H4 (cell line): ENCODE measurements at places on chromosomes 4 and X.

GRCh38 chr4:152563209-152563608 lies 27.3 kb upstream of the FBXW7 start:
- no peak for DNase-seq

GRCh38 chr4:155659176-155659575 lies 7.5 kb upstream of the GUCY1A1 start:
- no peak for DNase-seq

DNA sequence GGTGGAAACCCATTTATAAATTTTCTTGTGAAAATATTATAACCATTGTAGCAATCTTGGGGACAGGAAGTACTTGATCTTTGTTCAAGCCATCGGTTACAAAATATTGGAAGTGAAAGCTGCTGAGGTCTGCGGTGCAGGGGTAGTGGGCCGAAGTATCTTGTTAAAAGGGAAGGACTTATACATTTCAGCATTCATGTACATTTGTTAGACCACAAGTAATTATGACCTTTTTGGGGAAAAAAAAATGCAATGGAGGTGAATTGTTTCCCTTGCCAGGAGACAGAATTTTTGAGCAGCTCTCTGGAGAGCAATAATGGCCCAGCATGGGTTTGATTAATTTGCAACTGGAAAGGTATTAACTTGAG lies 121.3 kb downstream of the EGF start:
- no peak for DNase-seq

DNA sequence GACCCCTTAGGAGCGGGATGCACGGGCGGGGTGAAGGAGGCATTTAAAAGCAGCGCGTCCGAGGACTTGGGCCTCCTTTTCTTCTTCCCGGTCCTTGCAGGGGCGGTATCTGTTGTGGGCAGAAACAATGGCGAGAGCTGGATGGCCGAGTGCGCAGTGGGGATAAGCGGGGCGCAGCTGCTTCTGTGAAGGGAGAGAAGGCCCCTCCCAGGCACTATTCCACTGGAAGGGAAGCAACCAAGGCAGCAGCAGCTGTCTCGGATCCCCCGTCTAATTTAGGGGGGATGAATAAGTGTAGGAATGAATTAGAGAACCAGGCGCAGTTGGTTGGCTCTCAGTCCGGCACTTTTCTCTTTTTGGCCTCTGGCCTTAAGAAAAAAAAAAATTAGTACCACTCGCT lies 995 bp downstream of the SMARCA5 start:
- peak; percentile 9 for DNase-seq

GRCh38 chr4:94338681-94339351 lies 3.8 kb downstream of the HPGDS start:
- no peak for DNase-seq

- DNase-seq = no peak
Measured at GRCh38 chr4:161457311-161457710, 706.5 kb downstream of the FSTL5 start.

GRCh38 chr4:165872461-165873297 lies at the start of gene TLL1:
Gene TLL1 (plus strand): TSS chr4:165873237. CDS start chr4:165873905, 668 bp downstream.
- DNase-seq = no peak

DNA sequence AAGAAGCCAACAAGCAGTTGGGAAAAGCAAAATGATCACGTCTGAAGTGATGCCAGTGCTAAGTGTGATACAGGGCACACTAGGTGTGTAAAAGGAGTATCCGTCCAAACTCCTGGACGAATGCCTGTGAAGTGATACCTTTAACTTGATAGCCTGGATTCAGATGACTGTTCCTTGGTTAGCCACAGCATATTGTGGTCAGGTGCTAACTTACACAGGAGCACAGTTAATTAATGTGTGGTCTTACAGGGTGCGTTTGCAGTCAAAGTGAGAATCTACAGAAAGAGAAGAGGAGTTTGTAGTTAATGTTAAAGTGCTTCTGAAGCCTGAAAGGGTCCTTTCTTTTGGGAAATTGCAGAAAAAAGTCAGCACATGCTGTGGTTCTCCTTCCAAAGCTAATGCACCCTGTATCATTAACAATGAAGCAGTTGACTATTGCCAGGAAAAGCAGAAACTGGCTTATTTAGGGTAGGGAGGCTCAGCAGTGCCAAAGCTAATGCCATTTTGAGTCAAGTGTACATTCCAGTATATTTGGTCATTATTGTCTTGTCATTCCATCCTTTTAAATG lies 61.1 kb downstream of the DCLK2 start:
- peak; percentile 52 for DNase-seq

- no peak for DNase-seq
Measured at GRCh38 chr4:37431417-37431743, 186.8 kb downstream of the NWD2 start.

DNA sequence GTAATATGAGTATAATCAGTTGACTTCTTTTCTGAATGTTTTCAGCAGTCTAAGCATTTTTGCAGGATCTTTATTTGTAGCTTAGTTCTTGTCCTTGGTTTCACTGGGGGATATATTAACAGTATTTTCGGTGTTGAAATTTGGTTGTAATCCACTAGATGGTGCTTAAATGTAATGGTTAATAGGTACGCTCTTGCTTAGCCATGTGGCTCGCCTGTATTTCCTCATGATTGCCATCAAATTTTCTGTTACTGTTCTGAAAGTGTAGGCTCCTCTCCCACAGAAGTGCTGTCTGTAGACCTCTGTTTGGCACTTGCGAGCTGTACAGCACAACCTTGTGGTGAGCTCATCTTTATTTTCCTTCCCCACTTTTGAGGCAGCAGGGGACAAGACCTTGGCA lies 3.9 kb upstream of the FAAH2 start:
- no peak for DNase-seq

- no peak for DNase-seq
Measured at GRCh38 chrX:27953171-27953570, 28.1 kb downstream of the DCAF8L1 start.

- DNase-seq = no peak
Measured at GRCh38 chr4:22744478-22745062, 51.8 kb downstream of the GBA3 start.

DNA sequence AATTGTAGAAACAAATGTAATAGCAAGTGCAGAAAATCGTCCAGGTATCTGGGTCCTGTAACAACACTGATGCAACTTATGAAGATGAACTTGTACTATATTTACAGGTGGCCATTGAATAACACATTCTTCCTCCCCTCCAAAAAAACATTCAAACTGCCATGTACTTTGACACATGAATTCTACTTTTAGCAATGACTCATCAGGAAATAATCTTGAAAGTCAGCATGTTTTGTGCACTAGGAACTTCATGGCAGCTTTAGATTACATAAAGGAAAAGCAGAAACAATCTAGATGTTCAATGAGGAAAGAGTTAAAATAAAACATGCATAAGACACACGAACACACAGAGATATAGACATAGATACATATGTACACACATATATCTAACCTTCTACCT lies 2.5 kb downstream of the PABPC1L2A start:
- DNase-seq = no peak

DNA sequence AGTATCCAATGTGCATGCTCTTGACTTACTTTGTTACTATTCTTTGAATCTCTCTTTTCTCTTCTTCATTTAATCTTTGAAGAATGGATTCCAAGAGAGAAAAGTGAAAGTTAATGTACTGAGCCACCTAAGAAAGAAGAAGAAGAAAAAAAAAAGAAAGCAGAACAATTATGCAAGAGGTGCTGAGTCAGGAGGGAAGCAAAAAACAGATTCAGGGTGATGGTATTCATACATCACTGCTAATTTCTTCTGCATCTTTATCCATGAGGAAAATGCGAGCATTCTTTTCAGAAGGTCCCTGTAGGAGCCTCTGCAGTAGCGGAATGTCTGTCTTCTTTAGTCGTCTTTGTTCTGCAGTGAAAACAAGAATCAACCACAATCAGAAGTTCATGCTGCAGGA lies 43.9 kb downstream of the RASSF6 start:
- DNase-seq = no peak

DNA sequence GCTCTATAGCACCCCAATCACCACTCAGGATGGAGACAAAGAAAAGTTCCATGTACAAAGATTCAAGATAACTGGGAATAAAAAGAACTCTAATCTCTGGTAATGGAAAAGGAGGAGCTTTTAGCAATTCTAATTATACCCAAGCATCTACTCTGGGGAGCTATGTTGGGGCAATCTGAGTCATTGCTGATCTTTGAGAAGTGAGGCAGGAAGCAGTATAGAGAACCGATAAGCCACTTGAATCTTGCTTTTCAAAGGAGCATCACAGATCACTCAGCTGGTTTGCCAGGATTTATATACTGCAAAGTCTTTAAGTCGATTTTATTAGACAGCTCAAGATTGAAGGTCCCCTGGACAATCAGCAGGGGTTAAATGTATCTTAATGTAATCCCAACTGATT lies 220.0 kb downstream of the ENOX2 start:
- DNase-seq = peak; percentile 6

DNA sequence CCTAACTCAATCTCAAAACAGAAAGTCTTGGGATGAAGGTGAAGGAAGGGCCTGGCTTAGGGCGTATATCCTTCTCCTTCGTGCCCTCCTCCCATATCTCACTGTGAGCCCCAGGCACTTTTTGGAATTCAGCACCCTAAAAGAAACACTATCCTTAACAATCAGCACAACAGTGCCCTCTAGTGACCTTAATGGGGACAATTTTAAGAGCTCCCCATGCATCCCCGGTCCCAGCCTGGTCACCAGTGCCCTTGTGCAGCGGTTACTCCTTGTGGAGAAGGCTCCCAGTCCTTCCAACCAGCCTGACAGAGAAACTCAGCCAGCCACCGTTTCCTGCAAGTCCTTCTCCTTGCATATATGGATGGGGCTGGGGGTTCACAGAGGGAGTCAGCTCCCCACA lies 4.2 kb downstream of the PAK3 start:
- DNase-seq = peak; percentile 39

GRCh38 chr4:89101256-89102161 lies 9.8 kb upstream of the TIGD2 start:
- no peak for DNase-seq

- no peak for DNase-seq
Measured at GRCh38 chr4:22500831-22501714, 14.8 kb downstream of the ADGRA3 start.

- DNase-seq = peak; percentile 73
Measured at GRCh38 chr4:142095886-142096605, 459.7 kb downstream of the IL15 start.

- DNase-seq = no peak
Measured at GRCh38 chr4:101960431-101960830, 169.9 kb downstream of the BANK1 start.

- no peak for DNase-seq
Measured at GRCh38 chr4:151356510-151356909, 31.1 kb upstream of the SH3D19 start.

GRCh38 chr4:40227284-40227683 lies 30.5 kb downstream of the RHOH start:
- DNase-seq = no peak

- peak; percentile 66 for DNase-seq
Measured at GRCh38 chr4:100208964-100209363, 18.7 kb upstream of the DDIT4L start.

DNA sequence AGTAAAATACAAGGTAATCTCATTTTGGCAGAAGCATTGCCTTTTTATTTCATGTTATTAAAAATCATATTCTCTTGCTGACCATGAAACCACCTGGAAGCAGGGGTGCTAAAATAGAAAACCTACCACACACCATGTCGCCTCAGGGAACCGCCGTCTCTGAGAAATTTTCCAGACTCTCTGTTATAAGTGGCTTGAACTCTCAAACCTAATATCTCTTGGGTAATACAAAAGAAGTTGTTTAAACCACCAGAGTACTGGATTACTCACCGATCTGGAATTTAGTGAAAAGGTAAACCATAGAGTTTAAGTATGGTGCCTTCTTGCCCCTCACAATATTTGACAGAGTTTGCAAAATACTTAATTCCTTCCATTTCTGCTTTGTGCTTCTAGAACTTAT lies 27.7 kb downstream of the ENPP6 start:
- DNase-seq = peak; percentile 22

- DNase-seq = no peak
Measured at GRCh38 chr4:119264743-119265142, 52.2 kb downstream of the USP53 start.

GRCh38 chr4:68948044-68948743 lies 3.4 kb downstream of the UGT2A3 start:
- no peak for DNase-seq
